Lower lobe of right lung (tissue), 2 donors: ENCODE measurements at places on chromosomes 7 and 10. TPM values are rescaled to one million over a fixed set of nuclear protein-coding genes. Genes with fewer than 3 reads are reported as not detected.
A peak's percentile ranks its signal among the peaks of the same experiment; 100 is the strongest.

DNA sequence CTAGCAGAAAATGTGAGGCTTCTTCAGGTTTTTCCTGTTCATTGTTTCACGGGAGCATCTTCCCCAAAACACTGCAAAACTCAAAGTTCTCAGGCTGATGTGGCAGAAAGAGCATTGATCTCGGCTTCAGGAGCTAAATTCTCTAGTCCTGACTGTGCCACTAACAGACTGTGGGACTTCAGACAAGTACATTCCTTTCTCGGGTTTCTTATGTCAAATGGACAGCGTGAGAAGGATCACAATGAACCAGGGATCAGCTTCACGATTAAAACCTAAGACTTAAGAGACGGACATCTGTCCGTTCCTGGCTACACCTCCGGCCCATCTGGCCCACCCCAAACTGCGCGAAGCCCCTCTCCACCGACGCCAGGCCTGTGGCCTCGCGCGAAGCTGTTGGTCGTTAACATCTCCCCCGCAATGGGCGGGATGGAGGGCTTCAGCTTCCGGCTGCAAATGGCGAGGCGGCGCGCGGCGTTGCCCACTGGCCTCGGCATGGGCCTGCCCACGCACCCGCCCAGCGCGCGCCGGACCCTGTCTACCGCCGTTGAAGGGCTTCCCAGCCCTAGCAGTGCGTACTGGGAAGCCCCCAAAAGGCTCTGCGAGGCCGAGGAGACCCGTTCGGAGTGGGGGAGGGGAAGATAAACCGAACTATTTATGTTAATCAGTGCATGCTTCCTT is 549 bp upstream of the DDX50 start:
- peaks cover 22% of the 10 kb centered on the region for H3K4me1 ChIP-seq
- H3K27ac ChIP-seq: peak overlapping the region; percentile 100
- peak overlapping the region; percentile 96 for H3K4me3 ChIP-seq
- no peaks in the 10 kb centered on the region for H3K27me3 ChIP-seq
- peak; percentile 85 for DNase-seq

- no peaks in the 10 kb centered on the region for H3K27me3 ChIP-seq
- DNase-seq: no peak
- no peak overlapping the region for H3K27ac ChIP-seq
- H3K4me3 ChIP-seq: no peak overlapping the region
- no peaks in the 10 kb centered on the region for H3K36me3 ChIP-seq
- peaks cover 13% of the 10 kb centered on the region for H3K4me1 ChIP-seq
These were observed 316.5 kb upstream of the ZMIZ1 start for GRCh38 chr10:78752221-78752620.

DNA sequence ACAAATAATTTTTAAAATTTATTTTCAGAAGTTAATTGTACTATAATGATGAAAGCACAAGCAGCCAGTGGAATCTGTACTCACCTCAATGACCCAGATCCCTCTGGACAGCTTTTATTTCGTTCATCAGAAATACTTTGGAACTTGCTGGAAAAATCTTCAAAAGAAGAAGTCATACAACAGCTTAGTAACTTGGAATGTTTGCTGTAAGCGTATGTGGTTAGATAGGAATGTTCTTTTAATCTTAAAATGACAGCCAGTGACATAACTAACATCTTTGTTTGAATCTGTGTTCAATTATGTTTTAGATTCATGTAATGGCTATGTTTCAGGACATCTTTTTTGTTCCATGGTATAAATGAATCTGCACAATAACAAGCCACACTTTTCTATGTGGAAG is 26.8 kb downstream of the CFAP69 start:
- no peak overlapping the region for H3K4me3 ChIP-seq
- no peaks in the 10 kb centered on the region for H3K36me3 ChIP-seq
- H3K27ac ChIP-seq: no peak overlapping the region
- H3K27me3 ChIP-seq: no peaks in the 10 kb centered on the region

- H3K27ac ChIP-seq: peak overlapping the region; percentile 90
- H3K27me3 ChIP-seq: no peaks in the 10 kb centered on the region
- H3K36me3 ChIP-seq: no peaks in the 10 kb centered on the region
- peaks cover 12% of the 10 kb centered on the region for H3K4me1 ChIP-seq
- DNase-seq: peak; percentile 54
- H3K4me3 ChIP-seq: peak overlapping the region; percentile 82
These were observed 1.1 kb downstream of the PLXDC2 start for GRCh38 chr10:19817231-19817933.

DNA sequence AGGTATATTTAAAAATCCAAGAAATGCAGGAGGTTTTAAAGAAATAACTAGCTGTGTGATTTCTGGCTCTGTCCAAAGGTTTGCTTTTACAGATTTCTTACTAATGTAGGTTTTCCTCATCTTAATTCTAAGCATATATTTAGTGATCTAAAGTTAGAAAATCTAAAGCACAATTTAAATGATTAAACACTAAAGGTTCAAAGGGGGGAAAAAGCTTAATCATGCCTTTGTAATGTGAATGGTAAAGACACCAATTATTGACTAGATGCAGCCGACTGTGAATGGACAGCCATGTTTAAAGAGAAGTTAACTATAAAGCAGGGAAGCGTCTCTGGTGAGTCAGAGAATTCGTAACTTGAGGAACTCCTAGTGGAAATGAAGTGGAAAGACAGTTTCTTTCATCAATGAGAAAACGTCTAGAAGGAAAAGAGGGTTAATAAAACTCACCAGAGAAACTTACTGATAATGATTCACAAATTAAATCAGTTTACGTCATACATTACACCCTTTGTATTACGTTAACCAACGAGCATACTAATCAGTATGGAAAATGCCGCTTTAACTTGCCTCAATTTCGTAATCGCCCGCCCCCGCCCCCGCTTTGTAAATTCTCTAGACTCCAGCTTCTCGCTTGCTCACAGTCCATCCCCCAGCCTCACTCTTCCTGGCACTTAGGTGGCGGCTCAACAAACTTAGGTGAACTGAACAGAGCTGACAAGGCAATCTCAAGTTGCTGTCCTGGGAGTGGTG is 1.1 kb upstream of the HBP1 start:
- H3K27ac ChIP-seq: peak overlapping the region; percentile 98
- DNase-seq: peak; percentile 74
- H3K4me1 ChIP-seq: peaks cover 27% of the 10 kb centered on the region
- H3K36me3 ChIP-seq: no peaks in the 10 kb centered on the region
- H3K4me3 ChIP-seq: peak overlapping the region; percentile 60

DNA sequence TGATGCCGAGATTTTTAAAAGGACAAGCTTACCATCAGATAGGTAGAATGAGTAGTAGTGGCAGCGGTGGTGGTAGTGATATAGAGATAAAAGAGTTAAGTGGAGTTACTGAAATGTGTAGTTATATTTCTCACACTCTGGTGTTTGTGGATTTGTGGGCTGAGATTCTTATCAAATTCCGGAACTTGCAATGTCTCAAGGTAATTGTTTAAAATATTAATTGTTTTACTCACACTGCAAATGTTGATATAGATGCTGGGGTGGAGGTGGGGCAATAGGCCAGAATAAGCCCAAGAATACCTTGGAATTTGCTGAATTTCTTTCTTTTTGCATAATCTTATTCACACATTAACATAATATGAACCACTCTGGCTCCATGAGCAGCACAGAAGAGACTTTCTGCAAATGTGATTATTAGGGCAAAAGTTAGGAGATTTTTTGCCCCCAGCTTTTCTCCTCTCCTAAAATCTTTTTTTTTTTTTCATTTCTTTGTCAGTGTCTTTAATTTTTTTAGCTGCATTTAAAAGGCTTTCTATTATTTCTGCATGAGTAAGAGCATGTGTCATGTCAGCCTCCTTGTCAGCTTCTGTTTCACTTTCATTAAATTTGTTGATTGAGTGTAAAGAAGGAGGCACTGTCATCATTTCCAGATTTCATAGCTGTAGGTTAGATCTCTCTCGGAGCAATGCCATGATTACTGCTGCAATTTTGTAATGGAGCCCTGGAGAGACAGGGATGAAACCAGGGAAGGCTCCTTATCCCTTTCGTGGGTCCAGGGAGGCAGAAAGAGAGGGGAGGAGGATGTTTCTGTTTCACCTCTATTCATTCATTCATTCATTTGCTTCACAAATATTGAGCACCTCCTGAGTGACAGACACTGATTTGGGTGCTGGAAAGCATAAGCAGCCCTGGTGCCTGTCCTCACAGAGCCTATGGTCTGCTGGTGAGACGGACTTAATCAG is 13.1 kb upstream of the SGMS1 start:
- no peaks in the 10 kb centered on the region for H3K36me3 ChIP-seq
- no peak overlapping the region for H3K4me3 ChIP-seq
- H3K27ac ChIP-seq: no peak overlapping the region
- DNase-seq: no peak
- H3K27me3 ChIP-seq: no peaks in the 10 kb centered on the region

DNA sequence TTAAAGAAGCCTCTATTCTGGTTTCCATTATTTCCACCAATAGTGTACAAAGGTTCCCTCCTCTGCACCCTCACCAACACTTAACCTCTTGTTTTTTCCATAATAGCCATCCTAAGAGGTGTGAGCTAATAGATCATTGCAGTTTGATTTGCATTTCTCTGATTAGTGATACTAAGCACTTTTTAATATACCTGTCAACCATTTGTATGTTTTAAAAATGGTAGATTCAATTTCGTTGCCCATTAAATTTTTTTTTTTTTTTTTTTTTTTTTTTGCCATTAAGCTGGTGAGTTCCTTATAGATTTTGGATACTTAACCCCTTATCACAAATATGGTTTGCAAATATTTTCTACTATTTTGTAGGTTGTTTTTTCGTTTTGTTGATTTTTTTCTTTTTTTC is 23.2 kb downstream of the WAC start:
- H3K4me1 ChIP-seq: peaks cover 93% of the 10 kb centered on the region
- no peaks in the 10 kb centered on the region for H3K27me3 ChIP-seq
- no peak overlapping the region for H3K27ac ChIP-seq
- H3K4me3 ChIP-seq: no peak overlapping the region
- DNase-seq: no peak
- peaks cover 33% of the 10 kb centered on the region for H3K36me3 ChIP-seq

- no peaks in the 10 kb centered on the region for H3K36me3 ChIP-seq
- H3K27ac ChIP-seq: no peak overlapping the region
- no peak for DNase-seq
- no peak overlapping the region for H3K4me3 ChIP-seq
These were observed 554.1 kb upstream of the FOXK1 start for GRCh38 chr7:4127909-4128560.

GRCh38 chr7:5693529-5693928 is 87.9 kb downstream of the RNF216 start:
- H3K27ac ChIP-seq: peak overlapping the region; percentile 84
- H3K4me1 ChIP-seq: peaks cover 96% of the 10 kb centered on the region
- H3K27me3 ChIP-seq: no peaks in the 10 kb centered on the region
- no peak for DNase-seq
- peak overlapping the region; percentile 2 for H3K4me3 ChIP-seq

GRCh38 chr7:113158756-113159155 is 40.4 kb upstream of the SMIM30 start:
- H3K36me3 ChIP-seq: no peaks in the 10 kb centered on the region
- H3K27me3 ChIP-seq: no peaks in the 10 kb centered on the region
- no peak overlapping the region for H3K4me3 ChIP-seq

DNA sequence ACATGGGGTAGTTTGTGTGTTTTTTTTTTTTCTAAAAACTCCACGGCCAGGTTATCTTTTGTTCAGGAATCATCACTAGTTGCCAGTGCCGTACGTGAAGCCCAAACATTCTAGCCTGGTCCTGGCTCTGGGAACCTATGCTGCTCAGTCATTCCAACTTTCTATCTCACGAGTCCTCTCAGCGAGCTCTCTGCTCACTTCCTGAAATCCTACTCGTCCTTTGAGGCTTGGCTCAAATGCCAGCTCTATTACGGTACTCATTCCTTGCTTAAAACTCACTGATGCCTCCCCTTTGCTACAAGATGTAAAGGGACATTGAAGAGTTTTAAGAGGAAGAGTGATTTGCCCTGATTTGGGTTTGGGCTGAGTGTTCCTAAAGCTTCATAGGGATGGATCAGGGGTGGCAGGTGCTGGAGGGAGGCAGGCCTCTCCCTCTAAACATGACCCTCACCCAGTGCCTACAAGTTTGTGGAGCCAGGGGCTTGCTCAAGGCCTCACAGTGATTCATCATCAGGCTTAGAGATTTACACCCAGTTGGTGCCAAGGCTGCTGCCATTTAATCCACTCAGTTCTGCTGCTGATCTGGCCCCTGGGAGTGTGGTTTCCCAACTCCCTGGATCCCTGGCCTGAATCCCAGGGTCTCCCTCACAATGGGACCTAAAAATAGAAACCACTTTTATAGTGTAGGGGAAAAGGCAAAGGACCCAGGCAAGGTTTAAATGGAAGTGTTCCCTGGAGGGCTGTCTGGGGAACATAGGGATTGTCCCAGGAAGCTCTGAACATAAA is 46.1 kb upstream of the R3HCC1L start:
- peaks cover 7% of the 10 kb centered on the region for H3K27me3 ChIP-seq
- H3K36me3 ChIP-seq: no peaks in the 10 kb centered on the region
- no peaks in the 10 kb centered on the region for H3K4me1 ChIP-seq
- DNase-seq: no peak
- no peak overlapping the region for H3K27ac ChIP-seq

The ANKRD22 gene
- 0.71 TPM for total RNA-seq

The EBLN1 gene
- not detected for total RNA-seq

The CFAP69 gene
- total RNA-seq: 8.4 TPM

The FRMD4A gene
- 64.8 TPM for total RNA-seq

The DNAJC12 gene
- 1.5 TPM for total RNA-seq

The HOXA13 gene
- total RNA-seq: not detected

The BTBD16 gene
- 0.62 TPM for total RNA-seq

The HABP2 gene
- total RNA-seq: 0.77 TPM

The GPC2 gene
- 0.77 TPM for total RNA-seq
